ENCODE measurements at places on chromosomes 5 and 9.

GRCh38 chr5:135220394-135221186, 178.4 kb downstream of the MACROH2A1 start:
- DNase-seq = no peak

GRCh38 chr9:21580636-21581378, 98.7 kb upstream of the IFNE start:
- DNase-seq = no peak

DNA sequence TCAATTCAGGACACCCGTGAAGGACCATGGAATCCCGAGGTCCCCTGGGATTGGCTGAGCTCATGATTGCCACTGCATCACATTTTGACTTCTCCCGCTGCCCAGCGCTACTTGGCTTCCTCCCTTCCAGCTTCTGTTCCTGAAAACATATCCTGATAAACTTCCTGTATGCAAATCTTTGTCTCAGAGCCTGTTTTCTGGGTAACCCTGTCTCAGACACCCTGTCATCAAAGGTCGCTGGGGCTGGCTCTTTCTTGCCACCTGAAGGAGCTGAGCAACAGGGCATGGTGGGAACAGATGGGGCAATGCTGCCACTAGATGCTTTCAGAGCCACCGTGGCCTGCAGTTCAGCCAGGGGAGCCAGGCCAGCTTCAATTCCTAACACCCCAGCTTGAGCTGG, 154.3 kb upstream of the TBC1D2 start:
- no peak for DNase-seq

GRCh38 chr5:107661038-107661649, 9.6 kb downstream of the EFNA5 start:
- no peak for DNase-seq

- DNase-seq = no peak
Observed at GRCh38 chr5:80990527-80990926, 30.4 kb downstream of the RASGRF2 start.

- peak; percentile 25 for DNase-seq
Observed at GRCh38 chr5:119393746-119394145, 37.9 kb downstream of the TNFAIP8 start.

- DNase-seq = peak; percentile 71
Observed at GRCh38 chr5:112958093-112959088, 18.2 kb upstream of the DCP2 start.

GRCh38 chr5:127506616-127507015, 10.8 kb upstream of the PRRC1 start:
- DNase-seq = no peak

- DNase-seq = peak; percentile 42
Observed at GRCh38 chr5:125043781-125044391, 297.4 kb upstream of the ZNF608 start.

Measured in GM03348 (cell line).